Germinal center (tissue), 1 donor: ENCODE measurements at places on chromosomes 11 and 22.

- no peak for DNase-seq
These were observed 21.0 kb downstream of the SLC22A12 start for GRCh38 chr11:64611869-64612646.

- DNase-seq = no peak
These were observed 222.5 kb downstream of the ST3GAL4 start for GRCh38 chr11:126578021-126578420.

DNA sequence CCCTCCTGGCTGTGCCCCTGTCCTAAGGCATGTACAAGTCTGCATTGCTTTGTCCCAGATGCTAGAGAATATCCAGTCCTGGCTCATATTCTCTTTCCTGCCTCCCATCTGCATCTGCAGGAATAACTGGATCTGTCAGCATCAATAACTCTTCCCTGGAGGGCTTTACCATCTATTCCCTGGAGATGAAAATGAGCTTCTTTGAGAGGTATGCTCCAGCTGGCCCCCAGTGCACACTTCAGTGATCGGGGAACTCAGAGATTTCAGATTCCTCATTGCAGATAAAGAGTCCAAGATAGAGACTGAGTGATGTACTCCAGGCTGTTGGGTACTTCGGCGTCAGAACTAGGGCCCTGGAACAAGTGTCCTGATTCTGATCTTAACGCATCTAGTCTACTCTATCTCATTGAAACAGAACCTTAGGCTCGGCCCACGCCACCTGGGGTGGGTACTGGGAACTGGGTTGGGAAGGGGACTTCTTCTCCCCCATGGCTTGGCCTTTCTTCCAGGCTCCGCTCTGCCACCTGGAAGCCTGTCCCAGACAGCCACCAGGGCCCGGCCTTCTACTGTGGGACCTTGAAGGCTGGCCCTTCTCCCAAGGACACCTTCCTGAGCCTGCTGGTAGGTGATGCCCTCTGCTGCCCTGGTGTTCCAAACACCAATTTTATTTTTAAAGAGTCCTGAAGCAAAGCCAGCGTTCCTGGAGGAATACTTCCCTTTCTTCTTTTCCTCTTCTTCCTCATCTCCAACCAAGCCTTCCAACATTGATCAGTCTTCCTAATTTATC is 17.8 kb upstream of the GLB1L2 start:
- DNase-seq = no peak

DNA sequence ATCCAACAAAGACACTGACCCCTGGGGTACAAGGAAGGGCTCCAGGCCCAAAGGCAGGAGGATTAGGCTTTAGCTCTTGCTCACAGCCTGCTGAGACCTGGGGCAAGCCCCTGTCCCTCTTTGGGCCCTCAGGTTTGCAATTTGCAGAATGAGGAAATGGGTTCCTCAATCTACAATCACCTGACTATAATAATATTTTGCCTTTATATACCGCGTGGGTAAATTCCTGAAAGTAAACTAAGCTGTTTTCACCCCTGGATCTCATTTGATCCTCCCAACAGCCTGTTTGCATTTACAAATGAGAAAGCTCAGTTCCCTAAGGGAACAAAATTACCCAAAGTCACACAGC is 797 bp downstream of the STARD10 start:
- DNase-seq = no peak

- DNase-seq = no peak
These were observed 41.2 kb upstream of the KLHL35 start for GRCh38 chr11:75474240-75474639.

DNA sequence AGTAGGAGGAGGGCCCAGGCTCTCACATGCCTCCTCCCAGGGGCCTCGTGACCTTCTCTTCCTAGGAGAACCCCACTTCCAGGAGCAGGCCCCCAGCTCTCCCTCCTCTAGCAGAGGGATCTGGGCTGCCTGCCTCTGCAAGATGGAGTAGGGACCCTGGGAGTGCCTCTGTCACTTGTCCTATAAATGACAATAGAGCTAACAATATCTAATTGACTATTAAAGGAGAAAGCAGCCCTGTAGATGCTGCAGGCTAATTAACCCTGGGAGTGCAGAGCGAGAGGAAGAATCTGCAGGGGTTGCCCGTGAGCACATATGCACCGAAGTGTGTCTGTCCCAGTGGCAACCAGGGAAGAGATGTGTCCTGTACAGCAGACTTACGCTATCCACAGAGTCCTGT is 184.4 kb downstream of the GRIK4 start:
- DNase-seq = no peak

- DNase-seq = no peak
These were observed 130.3 kb downstream of the EFCAB6 start for GRCh38 chr22:43681731-43682360.

- DNase-seq = peak; percentile 53
These were observed 1.4 kb upstream of the CPT1A start for GRCh38 chr11:68843052-68843561.

DNA sequence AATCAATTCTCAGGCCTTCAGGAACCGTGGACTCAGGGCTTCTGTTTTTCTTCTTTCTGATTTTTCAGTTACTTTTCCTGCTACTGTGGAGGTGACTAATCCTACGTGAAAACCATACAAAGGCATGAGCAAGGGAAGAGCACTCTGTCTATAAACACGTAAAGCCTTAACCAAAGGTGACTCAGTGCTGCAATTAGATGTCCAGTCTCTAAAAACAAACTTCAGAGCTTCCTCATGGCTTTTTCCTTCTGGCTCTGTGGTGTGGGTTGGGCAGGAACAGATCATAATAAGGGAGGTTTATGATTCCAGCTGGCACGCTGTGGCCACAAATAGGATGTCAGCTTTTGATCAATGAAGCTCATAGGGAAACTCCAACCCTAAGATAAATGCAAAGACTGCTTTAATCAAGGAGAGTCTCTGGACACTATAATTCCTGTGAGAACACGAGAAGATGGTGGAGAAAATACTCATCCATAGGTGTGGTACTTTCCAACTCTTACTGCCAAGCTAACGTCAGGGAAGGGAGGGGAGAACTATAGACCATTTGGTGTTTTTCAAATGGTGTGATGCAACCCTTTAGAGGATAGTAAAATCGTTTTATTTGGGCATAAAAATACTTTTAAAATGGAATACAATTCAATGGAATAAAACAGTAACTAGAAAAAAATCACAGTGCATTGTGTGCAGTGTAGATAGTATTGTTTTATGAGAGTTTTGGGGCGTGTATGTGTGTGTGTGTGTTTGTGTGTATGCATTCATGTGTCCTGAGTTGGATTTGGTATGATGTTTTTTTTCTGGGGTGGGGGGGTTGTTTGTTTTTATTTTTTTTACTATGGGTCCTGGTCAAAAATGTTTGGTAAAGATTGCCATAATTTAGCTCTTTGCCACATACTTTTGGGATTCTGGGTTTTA is at the start of gene NXPE2:
NXPE2 (plus strand) TSS at position 403 of the 912 bp plus-strand sequence; CDS start at position 452, 49 bp downstream.
- no peak for DNase-seq

DNA sequence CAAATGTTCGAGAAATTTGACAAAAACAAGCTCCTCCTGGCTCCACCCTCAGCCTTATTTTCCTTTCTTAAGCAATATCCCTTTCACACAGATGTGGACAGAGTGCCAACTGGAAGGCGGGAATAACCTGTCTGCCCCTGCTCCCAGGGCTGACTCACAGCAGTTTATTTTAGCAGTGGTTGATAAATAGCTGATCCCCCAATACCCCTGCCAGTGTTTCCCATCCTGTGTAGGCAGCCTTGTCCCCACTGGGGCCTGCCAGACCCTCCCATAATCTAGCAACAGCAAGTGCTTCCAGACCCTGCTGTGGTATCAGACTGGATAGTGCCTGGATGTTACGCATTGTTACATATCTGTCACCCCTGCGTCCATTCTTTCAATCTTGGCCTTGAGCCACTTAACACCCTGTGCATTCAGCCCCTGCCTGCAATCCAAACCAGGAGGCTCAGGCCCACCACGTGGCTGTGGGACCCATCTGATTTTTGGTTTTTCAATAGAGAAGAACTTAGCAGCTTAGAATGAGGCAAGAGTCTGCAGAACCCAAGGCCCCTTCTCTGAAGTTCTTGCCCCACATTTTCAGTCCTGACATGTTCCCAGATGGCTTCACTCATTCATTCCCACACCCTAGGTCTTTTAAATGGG is 53.7 kb downstream of the PARVA start:
- DNase-seq = no peak
